ENCODE measurements at places on chromosomes 7 and 10.

- DNase-seq: no peak
Measured at GRCh38 chr10:125160856-125161706, 718 bp upstream of the CTBP2 start.

DNA sequence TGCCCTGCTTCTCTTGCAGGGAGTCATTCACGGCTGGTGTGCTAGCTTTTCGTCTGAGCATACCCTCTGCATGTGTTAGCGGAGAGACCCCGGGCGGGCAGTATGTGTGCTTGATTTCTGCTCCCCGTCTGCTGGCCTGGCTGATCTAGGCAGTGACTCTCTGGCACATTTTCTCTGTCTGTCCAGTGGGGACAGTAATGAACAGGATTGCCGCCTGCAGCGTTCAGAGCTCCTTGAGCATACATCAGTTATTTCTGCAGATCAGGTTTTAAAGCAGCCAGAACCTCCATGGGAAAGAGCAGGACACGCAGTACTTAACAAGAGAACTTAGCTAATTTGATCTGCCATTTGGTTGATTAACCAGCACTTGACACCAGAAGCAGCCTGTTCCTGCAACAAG is 242.5 kb downstream of the CELF2 start:
- no peak for DNase-seq

DNA sequence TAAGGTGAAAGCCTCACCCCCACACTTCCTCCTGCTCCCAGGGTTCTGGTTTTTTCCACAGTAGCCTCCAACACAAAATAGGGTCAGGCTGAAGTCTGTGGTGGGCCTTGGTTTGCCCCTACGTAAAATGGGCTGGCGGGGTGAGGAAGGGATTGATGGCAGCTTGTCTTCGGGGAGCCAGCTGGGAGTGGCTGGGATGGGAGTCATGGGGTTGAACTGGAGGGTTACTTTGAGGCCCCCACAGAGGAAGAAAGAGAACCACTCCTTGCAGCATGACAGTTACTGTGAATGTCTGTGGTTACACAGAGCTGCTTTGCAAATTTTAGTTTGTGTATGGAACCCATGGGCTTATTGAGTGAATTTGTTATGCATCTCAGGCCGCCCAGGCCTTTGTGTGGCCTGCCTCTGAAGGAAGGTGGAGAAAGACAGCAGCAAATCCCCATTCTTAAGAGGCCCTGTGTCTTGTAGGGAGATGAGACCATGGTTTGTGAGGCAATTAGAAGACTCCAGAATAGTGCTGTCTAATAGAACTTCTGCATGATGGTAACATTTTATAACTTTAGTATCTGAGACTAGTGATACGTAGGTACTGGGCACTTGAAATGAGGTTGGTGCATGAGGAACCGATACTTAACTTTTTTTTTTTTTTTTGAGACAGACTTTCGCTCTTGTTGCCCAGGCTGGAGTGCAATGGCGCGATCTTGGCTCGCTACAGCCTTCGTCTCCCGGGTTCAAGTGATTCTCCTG is 8.1 kb downstream of the TRIM8 start:
- DNase-seq: no peak

GRCh38 chr10:9766762-9767161 is 1250.9 kb upstream of the CELF2 start:
- no peak for DNase-seq

- no peak for DNase-seq
Measured at GRCh38 chr10:451856-452255, 237.6 kb downstream of the DIP2C start.

- DNase-seq: no peak
Measured at GRCh38 chr7:156667110-156667426, 26.5 kb downstream of the RNF32 start.

DNA sequence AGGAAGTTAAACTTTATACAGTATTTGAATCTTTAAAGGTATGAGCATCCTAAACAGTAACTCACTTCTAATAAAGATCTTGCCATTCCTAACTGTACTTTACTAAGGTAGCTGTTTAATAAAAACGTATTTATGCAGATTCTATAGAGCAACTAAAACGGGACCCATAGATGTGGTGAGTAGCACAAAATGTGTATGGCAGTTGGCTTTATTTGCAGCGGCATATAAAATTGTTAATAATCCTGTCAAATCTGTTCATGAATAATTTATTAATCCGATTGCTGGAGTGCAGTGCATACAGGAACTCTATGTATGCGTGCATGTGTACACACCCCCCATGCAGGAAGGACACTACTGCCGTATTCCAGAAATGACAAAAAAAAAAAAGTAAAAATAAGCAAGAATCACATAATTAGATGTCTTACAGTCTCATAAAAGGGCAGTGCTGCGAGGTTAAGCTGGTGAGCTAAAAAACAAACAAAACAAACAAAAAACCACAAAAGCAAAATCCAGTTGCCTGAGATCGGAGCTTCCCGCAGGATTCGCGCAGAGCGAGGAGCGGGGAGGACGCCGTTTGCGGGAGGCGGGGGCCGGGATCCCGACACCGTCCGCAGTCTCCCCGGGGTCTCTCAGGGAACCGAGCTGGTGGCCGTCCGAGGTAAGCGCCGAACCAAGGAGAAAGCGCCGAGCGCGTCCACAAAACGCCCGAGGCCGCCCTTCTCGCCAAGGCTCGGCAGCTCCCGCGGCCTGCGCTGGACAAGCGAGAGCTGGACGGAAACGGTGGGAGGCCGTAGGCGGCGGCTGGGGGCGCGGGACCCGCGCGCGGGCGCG is 518 bp upstream of the COMMD3 start:
- DNase-seq: no peak

DNA sequence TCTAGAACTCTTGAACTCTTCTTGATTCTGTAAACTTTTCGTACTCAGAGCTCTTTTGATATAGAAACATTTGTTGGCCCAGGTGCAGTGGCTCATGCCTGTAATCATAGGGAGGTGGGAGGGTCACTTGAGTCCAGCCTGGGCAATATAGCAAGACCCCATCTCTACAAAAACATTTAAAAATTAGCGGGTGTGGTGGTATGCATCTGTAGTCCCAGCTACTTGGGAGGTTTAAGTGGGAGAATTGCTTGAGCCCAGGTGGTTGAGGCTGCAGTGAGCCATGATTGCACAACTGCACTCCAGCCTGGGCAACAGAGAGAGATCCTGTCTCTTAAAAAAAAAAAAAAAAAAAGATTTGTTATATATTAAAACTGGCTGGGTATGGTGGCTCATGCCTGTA is 121.6 kb downstream of the BAMBI start:
- DNase-seq: no peak
